ENCODE measurements at places on chromosomes 16 and 17.

- DNase-seq, result no peak
Measured at GRCh38 chr16:22874394-22874793, 60.4 kb downstream of the HS3ST2 start.

GRCh38 chr17:56786989-56787482, 46.7 kb downstream of the C17orf67 start:
- DNase-seq, result peak; percentile 81

DNA sequence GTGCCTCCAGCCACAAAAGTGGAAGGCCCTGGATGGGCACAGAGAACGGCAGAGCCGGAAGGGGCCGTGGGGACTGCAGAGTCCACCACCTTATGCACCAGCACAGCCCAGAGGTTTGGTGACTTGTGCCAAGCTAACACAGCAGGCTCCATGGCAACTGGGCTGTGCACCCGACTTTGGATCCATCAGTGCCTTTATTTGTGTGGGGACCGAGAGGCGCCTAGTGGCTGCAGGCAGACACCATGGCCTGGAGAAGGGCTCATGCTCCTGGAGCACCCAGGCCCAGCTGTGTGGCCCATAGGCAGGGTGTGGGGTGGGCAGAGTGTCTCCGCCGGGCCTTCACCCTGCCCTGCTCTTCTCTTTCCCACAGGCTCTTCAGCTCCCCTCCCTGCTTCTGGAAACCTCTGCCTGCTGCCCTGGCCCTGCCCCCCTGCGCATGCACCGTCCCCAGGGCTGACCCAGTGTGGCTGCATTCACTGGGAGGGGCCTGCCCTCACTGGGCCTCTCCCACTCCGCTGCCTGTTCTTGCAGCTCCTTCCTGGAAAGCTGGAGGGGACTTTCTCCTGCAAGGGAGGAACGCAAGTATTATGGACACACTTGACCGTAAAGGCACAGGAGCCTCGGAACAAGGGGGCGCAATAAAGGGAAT, 10.1 kb downstream of the C16orf90 start:
- no peak for DNase-seq

- DNase-seq, result no peak
Measured at GRCh38 chr16:75097941-75098901, 18.4 kb downstream of the LDHD start.

DNA sequence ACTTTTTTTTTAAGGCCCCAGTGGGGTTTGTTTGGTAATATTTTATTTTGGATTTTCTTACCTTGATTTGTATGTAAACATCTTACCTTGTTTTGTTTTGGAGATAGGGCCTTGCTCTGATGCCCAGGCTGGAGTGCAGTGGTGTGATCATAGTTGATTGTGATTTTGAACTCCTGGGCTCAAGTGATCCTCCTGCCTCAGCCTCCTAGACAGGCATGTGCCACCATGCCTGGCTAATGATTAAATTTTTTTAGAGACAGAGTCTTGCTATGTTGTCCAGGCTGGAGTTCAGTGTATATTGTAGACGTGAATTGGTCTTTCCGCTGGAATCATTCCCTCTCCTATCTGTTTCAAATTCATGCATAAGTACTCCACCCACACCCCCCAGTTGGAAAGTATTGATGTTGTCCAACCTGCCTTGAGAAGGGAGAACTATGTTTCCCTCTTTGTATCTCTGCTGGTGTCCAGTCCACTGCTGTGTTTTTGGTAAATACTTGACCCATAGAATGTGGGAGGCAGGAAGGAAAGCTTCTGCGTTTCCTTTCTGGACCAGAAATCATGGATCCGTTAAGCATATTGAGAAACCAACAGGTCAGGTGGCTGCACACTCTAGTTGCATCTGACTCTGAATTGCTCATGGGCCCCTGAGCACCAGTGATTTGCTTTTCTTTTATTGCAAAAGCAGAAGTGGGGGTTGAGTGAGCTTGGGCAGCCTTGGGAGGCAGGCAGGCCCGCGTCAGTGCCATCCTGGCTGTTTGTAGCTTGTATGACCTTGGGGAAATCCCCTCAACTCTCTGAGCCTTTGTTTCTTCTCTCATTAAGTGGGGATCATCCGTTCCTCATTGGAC, 25.0 kb downstream of the RMI2 start:
- DNase-seq, result no peak

DNA sequence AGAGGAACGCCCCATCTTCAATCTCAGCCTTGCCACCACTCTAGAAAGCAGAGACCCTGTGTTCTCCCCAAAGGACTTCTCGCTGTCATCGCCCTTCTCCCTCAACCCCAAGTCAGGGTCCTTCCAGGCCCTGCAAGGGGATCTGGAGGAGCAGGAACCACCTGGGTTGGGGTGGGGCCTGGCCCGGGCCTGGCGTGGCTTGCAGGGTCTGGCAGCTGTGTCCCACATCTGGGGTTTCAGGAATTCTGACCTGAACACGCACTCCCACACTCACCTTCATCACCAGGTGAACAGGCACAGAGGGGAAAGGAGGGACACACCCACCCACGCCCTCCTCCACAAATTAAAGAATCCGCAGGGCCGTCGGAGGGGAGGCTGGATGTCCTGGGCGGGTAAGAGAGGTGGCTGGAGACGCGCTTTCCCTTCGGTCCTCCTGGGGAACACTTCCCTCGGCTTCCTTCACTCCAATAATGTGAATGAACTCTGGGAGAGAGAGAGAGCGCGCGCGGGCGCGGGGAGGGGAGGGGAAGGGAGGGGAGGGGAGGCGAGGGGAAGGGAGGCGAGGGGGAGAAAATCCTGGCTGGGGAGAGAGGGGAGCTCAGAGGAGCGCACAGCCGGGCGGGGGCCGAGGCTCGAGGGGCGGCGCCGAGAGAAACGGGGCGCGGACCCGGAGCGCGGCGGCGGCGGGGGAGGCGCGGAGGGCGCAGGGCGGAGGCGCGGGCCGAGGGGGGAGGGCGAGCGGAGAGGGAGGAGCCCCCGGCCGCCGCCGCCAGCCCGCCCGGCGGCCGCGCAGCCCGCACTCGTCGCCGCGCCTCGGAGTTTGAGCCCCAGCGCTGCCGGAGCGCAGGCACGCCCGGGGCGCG, at the start of gene CACNG4:
CACNG4 (plus strand) TSS at position 799 of the 863 bp plus-strand sequence. CDS start 205 bp downstream, outside the sequence.
- no peak for DNase-seq

DNA sequence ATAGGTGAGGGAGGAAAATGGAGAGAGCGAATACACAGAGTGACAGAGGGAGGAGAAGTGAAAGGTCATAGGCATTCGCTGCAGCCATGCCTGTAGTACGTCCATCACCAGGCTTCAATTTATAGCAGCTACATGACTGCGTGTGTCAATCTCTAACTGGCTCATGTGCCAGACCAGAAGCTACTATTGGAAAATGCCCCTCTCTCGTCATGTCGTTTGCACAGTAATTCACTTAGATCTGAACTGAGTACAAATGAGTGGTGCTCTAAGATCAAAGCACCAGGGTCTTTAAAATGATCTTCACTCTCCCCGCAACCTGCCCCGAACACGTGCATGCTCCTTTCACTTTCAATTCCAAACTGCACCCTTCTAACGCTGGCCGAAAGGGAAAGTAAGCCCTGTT, 51.3 kb downstream of the ADCY9 start:
- DNase-seq, result no peak

DNA sequence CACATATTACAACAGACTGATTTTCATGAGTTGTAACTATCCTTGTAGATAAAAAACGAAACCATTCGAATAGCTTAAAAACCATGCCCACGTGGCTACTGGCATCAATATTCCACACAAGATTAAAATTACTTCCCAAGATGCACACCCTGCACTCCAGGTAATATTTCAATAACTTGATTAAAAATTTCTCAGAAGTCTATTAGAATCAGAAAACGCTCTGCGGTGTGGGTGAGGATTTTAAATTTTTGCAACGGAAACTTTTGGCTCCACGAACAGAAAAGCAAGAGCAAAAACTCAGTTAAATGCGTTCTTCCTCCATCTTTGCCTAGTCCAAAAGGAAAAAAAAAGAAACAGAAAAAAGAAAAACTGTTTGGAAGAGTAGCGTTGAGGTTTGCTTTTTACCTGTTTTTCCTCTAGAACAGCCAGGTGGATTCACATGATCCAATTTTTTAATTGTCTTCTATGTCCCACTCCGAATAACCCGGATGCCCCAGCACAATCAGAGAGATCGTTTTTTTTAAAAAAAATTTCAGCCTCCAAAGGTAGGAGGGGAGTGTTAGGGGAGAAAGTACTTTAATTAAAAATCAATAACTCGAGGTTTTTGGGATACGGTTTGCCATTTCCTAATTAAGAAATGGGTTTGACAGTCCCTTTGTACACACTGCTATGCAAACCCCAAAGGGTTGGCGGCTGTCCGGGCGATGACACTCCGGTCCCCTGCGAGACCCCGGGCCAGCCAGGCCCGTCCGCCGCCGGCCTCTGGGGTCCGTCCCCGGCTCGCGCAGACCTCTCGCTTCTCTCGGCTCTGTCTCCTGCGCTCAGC, 708 bp upstream of the NFAT5 start:
- DNase-seq, result peak; percentile 30

DNA sequence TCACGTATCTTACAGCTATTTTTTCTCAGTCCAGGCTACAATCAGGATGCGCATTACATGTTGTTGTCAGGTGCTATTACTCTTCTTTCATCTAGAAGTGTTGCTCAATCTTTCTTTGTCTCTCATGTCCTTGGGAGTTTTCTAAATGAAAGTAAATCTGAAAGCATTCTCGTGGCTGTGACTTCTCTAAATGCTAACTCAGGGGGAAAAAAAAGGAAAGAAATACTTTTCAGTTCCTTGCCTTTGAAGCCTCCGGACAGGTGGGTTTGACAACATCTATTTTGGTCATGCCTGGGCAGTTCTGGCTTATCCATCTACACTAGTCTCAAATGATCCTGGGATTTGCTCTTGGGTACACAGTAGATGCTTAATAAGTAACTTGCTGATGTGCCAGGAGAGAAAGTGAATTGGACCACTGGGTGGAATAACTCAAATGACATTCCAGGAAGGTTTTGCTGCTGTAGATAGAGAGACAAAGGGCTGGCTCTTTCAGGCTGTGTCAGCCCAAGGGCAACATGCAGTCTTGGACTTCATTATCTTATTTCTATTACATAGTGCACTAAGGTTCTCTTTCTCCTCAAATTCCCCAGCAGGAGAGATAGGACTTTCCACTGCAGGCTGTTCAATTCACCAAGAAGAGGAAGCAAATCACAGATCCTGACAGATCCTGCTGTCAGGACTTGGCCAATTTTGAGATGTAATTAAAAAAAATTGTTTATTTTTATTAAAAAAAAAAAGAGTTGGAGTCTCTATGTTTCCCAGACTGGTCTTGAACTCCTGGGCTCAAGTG, 63.6 kb upstream of the NFAT5 start:
- no peak for DNase-seq

- no peak for DNase-seq
Measured at GRCh38 chr17:28712705-28713415, 1.2 kb upstream of the PROCA1 start.

- DNase-seq, result no peak
Measured at GRCh38 chr16:57358527-57359095, at the start of gene CCL22. Gene CCL22, plus strand, starts transcription at chr16:57358783. Its CDS starts 34 bp downstream, at chr16:57358817.
